ENCODE measurements at places on chromosomes 5 and 9. TPM values are rescaled to one million over a fixed set of nuclear protein-coding genes. Genes with fewer than 3 reads are reported as not detected.

DNA sequence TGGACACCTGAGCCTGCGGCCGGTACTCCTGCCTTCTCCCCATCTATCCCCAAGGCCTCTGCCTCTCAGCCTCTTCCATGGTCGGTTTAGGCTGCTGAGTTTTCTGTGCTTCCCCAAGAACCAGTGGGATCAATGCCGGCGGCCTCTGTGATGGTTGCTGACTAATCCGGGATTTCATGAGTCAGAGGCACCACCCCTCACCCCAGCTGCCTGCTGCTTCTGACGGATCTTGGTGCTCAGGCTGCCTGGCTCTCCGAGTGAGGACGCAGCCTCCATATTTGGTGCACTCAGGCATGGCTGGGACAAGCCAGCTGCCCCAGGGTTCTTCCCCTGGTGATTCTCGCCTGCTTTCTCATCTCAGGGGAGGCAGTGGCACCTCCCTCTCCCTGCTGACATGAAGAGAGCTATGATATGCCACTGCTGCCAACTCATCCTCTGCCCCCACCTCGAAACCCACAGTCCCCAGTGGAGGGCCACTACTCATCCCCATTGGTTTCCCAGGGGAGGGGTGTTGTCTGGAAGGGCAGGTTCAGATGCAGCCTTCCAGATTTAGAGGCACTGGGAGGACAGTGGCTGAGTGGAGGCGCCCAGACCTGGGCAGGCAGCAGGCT, 3.3 kb upstream of the MAN1B1 start:
- DNase-seq = peak; percentile 59

- no peak for DNase-seq
Observed at GRCh38 chr5:179978792-179979191, 71.1 kb upstream of the TBC1D9B start.

DNA sequence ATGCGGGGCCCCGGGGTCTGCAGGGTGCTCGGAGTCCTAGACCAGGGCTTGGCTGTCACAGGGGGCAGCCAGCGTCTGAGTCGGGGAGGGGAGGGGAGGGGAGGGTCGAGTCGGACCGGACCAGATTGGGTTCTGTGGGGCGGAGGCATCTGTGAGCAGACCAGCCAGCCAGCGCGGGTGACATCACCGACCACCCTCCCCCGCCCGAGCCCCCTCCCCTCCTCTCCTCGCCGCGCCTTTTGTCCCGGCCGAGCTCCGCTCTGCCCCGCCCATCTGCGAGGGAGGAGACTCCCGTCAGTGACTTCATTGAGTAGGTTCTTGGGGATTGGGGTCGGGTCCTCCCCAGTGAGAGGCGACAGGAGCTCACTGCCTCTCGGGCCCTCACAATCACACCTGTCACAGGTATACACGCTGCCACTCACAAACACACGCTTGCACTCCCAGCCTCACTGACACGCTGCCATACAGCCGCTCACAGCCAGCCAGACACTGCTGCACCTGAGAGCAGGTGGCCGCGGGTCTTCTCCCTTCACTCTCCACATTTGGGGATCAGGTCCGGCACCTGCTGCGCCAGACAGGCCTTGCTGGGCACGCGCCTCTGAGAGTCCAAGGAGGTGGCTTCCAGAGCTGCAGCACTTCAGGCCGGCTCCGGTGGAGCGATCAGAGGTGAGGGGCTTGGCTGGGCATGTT, 546 bp downstream of the DNAJB5 start:
- DNase-seq = peak; percentile 51

The NUTM2F gene
- not detected for total RNA-seq

GRCh38 chr9:4420351-4420750, 69.9 kb upstream of the SLC1A1 start:
- no peak for DNase-seq

The ENTPD8 gene
- not detected for total RNA-seq

DNA sequence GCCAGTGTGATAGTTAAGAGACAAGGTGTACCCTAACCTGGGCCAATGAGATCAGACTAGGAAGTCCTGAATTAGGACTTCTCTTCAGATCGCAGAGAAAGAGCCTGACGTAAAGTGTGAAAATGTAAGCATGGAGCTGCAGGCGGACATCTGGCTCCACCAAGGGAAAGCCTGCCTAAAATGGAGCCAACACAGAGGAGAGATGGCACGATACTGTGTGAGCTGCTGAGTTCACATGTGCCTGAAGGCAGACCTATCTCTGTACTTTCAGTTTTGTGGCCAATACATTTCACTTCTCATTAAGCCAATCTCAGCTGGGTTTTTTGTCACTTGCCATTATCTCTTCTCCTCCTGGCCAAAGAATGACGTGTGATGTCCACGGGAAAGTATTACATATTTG, 210.5 kb downstream of the ELAVL2 start:
- DNase-seq = no peak

The ANKRD31 gene
- 0.65 TPM for total RNA-seq

- DNase-seq = no peak
Observed at GRCh38 chr9:130823435-130823834, 11.6 kb upstream of the ABL1 start.

GRCh38 chr9:86734771-86735170, 212.5 kb downstream of the GAS1 start:
- no peak for DNase-seq

- no peak for DNase-seq
Observed at GRCh38 chr5:52148679-52149078, 639.0 kb upstream of the ITGA1 start.

The SLC6A7 gene
- not detected for total RNA-seq

The ANKRD18A gene
- 6.0 TPM for total RNA-seq

The ACOT12 gene
- not detected for total RNA-seq

The PTPRD gene
- not detected for total RNA-seq

DNA sequence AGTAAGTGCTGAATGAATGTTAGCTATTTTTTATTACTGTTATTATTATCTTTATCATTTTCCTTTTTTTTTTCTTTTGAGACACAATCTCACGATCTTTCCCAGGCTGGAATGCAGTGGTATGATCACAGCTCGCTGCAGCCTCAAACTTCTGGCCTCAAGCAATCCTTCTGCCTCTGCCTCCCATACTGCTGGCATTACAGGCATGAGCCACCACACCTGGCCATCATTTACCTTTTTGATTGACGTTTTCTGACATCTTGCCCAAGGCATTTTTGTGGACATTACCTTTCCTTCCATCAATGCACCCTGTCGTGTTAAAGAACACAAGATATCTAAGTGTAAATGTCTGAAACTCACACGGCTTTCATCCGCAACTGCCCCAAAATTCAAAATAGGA, 138.2 kb downstream of the GAS1 start:
- DNase-seq = no peak

The DNLZ gene
- 10.8 TPM for total RNA-seq

- no peak for DNase-seq
Observed at GRCh38 chr5:107157809-107158208, 512.9 kb downstream of the EFNA5 start.

GRCh38 chr5:144017631-144018030, 152.8 kb downstream of the YIPF5 start:
- no peak for DNase-seq

DNA sequence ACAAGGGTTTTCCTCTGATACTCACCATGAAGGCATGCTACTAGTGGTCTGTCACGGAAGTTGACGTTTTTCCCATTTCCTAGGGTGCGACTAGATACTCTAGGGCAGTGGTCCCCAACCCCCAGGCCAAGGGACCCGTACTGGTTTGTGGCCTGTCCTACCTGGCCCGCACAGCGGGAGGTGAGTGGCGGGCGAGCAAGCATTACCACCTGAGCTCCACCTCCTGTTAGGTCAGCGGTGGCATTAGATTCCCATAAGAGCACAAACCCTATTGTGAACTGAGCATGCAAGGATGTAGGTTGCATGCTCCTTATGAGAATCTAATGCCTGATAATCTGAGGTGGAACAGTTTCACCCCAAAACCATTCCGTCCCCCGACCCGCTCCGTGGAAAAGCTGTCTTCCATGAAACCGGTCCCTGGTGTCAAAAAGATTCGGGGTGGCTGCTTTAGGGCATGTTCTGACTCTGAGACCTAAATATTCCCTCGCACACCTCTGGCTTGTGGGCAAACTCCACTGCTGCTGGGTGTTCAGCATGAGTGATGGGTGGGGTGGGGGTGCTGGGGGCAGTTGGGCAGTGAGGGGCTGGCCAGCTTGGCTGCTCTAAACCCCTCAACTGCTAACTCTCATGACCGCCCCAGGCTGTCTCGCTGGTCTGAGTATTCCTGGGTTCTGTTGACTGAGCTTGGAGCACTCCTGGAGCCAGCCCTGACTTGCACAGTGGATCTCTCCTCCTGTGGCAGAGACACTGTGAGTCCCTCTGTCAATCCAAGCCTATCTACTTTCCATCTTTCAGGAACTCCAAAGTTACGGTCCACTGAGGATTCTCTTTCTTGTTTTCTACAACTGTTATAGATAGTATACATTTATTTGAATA, 78.3 kb upstream of the NEK6 start:
- DNase-seq = no peak

DNA sequence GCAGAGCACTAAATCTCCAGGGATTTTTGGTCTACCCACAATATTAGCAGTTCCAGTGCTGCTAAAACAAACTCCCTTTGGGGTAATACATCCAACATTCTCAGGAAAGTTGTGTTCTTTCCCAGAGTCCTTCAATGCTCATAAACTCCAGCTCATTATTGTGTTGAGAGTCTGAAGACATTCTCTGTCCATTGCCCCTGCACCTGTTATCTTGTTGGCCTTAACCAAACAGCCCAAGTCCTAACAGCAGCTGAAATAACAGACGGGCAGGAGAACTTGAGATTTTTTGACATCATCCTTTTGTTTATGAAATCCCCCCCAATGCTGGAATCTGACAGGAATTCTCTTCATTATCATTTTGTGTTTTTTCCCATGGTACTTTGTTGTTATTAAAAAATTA, 110.8 kb downstream of the PAPPA start:
- DNase-seq = no peak

The HTR1A gene
- total RNA-seq = not detected

GRCh38 chr9:20200581-20200980, 411.7 kb upstream of the SLC24A2 start:
- DNase-seq = no peak

The SHISAL2B gene
- not detected for total RNA-seq

- no peak for DNase-seq
Observed at GRCh38 chr9:114115654-114116125, 16.6 kb upstream of the KIF12 start.

GRCh38 chr9:128724744-128725211, 851 bp upstream of the ZDHHC12 start:
- DNase-seq = peak; percentile 44

- no peak for DNase-seq
Observed at GRCh38 chr5:81703840-81704239, 47.1 kb downstream of the SSBP2 start.

- no peak for DNase-seq
Observed at GRCh38 chr9:134030821-134031470, 5.7 kb downstream of the BRD3OS start.

DNA sequence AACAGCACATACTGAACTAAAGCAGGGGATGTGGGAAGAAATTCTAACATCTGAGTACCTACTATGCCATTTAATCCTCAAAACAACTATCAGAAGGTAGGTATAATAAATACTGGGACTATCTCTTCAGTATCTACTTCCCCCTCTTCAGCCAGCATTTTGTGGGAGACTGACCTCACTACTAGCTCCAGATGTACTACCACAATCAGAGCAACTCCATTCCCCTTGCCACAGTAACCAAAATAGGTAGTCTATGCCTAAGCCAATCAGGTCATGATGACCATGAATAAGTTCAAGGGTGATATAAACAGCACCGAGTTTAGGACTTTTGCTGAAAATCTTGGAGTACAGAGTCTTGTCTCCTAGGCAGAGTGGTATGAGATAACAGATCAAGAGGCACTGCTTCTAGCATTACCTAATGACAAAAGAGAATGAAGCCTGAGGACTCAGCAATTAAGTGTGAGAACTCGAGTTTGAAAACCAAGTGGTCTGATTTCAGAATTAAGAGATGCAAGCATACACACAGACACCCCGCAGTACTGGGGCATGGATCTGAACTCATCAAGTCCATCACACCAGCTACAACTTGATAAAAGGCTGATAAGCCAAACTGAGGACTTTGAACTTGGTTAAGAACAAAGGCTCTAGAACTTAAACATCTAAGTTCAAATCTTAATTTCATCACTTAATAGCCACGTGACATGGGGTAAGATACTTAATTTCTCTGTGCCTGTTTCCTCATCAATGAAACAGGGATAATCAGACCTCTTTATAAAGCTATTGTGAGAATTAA, 9.7 kb downstream of the FNIP1 start:
- no peak for DNase-seq

GRCh38 chr5:170142196-170142595, 36.5 kb downstream of the FOXI1 start:
- no peak for DNase-seq

The ZFP37 gene
- total RNA-seq = 2.1 TPM

DNA sequence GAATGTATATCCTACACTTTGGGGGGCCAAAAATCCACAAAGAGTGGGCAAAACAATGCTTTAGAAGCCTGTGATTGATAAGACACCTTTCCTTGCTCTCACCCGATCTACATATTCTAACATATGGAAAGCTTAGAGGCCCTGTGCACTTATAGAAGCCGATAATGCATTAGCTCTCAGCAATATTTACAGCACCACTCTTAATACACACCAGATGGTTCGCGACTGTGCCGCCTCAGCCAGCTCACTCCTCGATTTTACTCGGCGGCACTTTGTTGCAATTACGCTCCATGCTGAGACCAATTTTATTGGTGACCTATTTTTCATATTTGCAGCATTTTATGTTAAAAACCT, 18.8 kb downstream of the NR2F1 start:
- DNase-seq = no peak

DNA sequence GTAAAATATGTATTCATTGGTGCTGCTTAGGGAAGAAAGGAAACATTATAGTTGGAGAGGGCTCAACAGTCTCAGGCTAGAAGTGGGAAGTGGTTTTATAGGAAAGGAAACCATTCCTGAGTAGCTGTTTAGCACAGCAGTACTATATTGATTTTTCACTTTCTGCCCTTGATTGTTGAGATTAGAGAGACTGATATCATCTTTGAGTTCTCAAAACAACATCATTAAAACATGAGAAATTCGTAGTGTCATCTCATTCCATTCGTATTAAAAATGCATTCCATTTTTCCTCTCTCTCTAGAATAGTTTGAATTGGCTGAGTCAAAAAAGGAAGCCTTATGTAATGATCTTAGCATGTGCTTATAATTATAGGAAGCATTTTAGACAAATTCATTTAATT, 14.1 kb downstream of the POLR3G start:
- no peak for DNase-seq

- DNase-seq = no peak
Observed at GRCh38 chr5:117333011-117333410, 758.4 kb upstream of the SEMA6A start.

The CERT1 gene
- 34.9 TPM for total RNA-seq

DNA sequence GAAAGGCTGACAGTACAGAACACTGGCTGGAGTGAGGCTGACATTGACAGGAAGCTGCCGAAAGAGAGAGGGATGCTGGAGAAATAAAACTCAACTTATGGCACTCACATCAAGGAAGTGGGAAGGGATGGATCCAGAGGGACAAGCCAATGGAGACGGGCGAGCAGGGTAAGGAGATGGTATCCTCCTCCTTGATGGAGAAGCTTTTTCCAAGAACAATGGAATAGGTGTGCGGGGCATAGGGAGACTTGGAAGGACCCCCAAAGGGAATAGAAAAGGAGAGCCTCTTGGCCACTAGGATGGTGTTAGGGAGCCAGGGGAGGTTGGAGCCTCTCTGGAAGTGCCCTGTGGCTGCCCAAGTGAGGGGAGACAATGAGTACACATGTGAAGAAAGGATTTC, 58.4 kb upstream of the GRHPR start:
- no peak for DNase-seq

The LCN1 gene
- not detected for total RNA-seq

The SLC46A2 gene
- total RNA-seq = not detected

The CBY3 gene
- total RNA-seq = 0.44 TPM
